Left renal pelvis (tissue), 4 donors: ENCODE measurements at places on chromosomes 5 and 9. TPM values are rescaled to one million over a fixed set of nuclear protein-coding genes. Genes with fewer than 3 reads are reported as not detected.

The PDZD2 gene
- polyA plus RNA-seq, result 17.3 TPM

The PCDHB5 gene
- 8.7 TPM for polyA plus RNA-seq

The NUDT12 gene
- 28.4 TPM for polyA plus RNA-seq

The LCN12 gene
- polyA plus RNA-seq, result 17.7 TPM

The IFNK gene
- not detected for polyA plus RNA-seq

The RGS7BP gene
- polyA plus RNA-seq, result 8.2 TPM

The KIF4B gene
- 0.18 TPM for polyA plus RNA-seq

The CLIC3 gene
- polyA plus RNA-seq, result 0.34 TPM

- DNase-seq, result no peak
These were observed 108.0 kb upstream of the PHYKPL start for GRCh38 chr5:178340637-178341036.

- DNase-seq, result no peak
These were observed 9.0 kb downstream of the MOCS2 start for GRCh38 chr5:53100606-53101005.

- no peak for DNase-seq
These were observed 648.7 kb upstream of the CDH18 start for GRCh38 chr5:20636686-20637085.

DNA sequence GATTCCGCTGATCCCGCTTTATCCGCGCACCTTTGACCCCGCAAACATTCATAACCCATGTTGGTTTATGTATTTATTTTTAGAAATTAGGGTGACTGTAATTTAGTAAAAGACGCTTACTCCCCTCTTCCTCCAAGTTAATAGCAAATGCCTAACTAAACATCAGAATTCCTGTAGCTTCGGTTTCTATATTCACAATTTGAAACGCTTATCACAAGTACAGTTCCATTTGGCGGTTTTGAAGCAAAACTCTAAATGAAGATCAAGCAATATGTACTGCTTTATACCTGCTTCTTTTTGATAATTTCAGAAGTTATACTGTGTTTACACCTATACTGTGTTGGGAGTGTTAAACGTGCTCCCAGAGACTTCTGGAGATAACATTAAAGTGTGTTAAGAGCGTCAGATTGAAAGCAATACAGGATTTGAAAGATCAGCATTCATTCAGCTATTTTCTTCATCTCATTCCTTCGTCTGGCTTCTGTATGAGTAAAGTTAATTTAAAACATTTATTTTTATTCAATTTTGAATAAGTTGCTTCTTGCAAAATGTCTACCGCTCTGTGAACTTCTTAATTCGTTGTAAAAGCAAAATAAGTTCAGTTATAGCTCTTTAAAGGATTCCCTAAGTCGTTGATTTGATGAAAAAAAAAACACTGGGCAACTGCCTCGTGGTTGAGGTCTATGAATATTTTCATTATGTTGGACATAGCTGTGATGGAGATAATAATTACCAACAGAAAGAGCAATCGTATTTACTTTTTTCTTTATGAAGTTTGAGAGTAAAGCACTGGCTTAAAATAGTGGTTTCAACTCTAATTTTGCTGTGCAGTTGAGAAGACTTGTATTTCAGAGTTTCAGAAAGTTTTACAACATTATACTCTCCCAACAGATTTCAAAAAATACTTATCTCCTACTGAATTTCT is 2.5 kb downstream of the PRDM6 start:
- no peak for DNase-seq

GRCh38 chr5:131610198-131611063 is 24.6 kb downstream of the RAPGEF6 start:
- DNase-seq, result no peak

- DNase-seq, result no peak
These were observed 121.8 kb downstream of the MCTP1 start for GRCh38 chr5:95163079-95163478.

GRCh38 chr9:124878021-124878420 is 16.1 kb downstream of the ARPC5L start:
- DNase-seq, result no peak

GRCh38 chr9:129697656-129698253 is 32.3 kb downstream of the PRRX2 start:
- DNase-seq, result no peak

DNA sequence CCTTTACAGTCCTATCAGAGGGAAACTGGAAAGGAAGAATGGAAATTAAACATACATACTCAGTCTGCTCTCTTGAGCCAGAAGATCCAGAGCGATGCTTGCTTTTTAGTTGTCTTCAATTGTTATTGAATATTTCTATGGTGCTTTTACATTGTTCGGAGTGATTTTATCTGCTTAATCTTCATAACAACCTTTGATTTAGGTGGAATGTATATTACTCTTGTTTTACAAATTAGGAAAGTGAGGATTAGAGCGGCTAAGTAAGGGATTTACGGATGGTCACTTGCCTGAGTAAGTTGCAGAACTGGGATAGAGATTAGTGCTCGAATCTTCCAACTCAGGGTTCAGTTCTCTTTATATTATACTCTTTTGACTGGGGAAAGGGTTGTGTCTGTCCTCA is 69.1 kb downstream of the PBX3 start:
- no peak for DNase-seq
